ENCODE measurements at places on chromosomes 6 and 20.

DNA sequence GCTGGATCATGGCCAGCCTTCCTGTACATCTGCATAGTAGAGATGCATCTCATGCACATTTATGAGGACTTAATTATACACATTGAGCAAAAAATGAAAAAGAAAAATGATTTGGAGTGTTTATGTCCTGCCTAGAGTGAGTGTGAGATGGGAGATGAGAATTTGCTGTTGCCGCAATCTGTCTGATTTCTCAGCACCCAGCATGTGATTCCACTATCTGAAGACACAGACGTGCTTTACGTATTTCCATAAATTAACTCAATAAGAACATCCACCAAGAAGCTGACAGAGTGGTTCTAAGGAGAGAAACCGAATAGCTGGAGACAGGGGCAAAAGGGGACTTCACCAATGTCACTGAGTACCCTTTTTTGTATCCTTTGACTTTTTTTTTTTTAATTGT is 15.2 kb downstream of the EDEM2 start:
- no peak for DNase-seq

DNA sequence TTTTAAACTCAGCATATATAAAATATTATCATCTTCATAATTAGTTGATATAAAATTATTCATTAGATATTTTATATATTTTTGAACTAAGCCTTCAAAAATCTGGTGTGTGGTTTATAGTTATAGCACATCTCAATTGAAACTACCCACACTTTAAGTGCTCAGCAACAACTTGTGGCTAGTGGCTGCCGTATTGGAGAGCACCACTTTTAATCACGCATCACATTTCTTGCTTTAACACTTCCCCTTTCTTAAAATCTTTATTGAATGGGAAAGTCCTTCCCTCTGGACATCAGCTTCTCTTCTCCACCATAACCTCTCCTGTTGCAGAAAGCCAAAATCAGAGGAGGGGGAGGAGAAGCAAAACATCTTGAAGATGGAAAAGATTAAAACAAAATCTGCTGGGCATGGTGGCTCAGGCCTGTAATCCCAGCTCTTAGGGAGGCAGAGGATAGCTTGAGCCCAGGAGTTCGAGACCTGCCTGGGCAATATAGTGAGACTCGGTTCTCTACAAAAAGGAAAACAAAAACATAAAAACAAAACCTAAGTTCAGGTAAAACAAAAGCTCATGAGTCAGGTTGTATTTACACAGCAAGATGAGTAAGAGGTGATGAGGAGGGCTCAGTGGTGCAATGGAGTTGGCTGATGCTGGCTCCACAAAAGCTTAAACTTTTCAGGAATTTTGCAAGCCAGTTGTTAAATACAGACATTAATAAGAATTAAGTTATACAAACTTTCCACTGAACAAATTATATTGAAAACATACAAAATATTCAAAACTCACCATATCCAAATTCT is 237.0 kb upstream of the SUPT3H start:
- DNase-seq = no peak

DNA sequence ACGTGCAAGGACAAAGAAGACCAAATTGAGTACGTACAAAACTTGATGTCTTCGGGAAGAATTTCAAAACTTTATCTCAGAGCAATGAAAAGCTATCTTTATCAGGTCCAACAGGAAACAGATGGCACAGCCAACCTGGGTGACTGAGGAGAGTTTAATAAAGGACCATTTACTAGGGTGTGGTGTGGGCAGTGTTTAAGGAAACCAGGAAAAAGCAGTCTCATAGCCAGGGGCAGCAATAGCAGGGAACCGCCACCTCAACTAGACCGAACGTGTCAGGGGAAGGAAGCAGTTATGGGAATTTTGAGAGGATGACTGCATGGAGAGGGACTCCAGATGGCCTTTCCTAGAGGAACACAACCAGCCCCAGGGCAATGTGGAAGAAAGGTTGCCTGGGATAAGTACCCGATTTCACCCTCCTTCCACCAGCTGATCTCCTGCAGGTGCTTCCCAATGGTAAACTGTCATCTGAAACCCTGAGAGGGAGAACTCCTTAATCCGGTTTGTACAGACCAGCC is 15.2 kb upstream of the TAAR5 start:
- no peak for DNase-seq

GRCh38 chr6:15627821-15628220 is 35.0 kb downstream of the DTNBP1 start:
- DNase-seq = no peak

DNA sequence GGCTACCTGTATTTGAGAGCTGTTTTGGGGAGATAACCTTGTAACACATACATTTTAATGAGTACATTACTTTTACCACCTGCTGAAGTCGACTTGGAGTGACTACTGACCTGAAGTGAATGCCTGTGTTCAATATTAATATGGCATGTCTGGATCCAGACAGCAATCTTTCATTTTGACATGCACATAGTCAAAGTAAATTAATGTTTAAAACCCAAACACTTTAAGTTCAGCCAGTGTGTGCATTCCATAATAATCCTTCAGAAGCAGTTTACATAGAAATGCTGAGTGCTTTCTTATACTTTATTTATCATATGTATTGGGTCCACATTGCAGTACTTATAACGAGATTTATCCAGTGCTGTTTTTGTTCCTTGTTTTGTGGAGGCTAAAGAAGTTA is 38.0 kb downstream of the CDKAL1 start:
- DNase-seq = no peak

- no peak for DNase-seq
These were observed 6.5 kb upstream of the RBBP8NL start for GRCh38 chr20:62433658-62434497.

- DNase-seq = no peak
These were observed 62.2 kb downstream of the CTCFL start for GRCh38 chr20:57462781-57463180.

DNA sequence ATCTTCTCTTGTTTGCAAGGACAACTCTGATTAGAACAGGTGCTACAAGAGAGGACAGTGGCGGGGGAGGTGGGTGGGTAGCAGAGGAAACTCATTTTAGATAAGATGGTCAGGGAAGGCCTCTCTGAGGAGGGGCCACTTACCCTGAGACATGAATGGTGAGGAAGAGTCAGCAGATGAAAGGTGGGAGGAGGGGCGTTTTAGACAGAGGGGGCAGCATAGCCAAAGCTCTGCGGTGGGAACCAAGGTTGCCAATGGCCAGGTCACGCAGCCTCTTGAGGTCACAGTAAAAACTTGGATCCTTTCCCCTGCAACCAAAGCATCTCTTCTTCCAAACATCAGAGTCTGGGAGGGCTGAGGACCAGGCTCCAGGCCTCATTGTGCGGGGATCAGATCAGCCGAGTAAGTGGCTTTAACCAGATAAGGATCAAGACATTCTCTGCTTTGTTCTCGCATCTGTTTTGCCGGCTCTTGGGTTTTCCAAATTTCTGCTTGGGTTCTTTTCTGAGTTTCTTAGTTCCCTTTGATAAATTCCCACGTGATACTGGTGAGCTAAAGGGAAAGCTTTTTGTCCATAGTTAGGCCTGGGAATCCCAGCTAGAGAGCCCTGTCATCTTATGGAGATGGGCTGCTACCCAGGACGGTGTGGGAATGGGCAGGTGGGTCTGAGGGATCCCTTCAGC is 5.5 kb upstream of the CD40 start:
- peak; percentile 57 for DNase-seq

- DNase-seq = no peak
These were observed 125.7 kb upstream of the HDAC2 start for GRCh38 chr6:114096561-114097172.

- peak; percentile 41 for DNase-seq
These were observed 28.2 kb downstream of the SUN5 start for GRCh38 chr20:32975698-32976674.

GRCh38 chr20:49268600-49269365 is 9.1 kb downstream of the ZNFX1 start:
- DNase-seq = no peak

Measured in coronary artery (tissue), 2 donors.